Small intestine (tissue), 16 donors: ENCODE measurements at places on chromosomes 16 and 17.

GRCh38 chr16:72974142-72974769 lies 73.7 kb downstream of the ZFHX3 start:
- no peak for DNase-seq

- DNase-seq, result no peak
Observed at GRCh38 chr16:2517954-2518605, 2.1 kb upstream of the AMDHD2 start.

DNA sequence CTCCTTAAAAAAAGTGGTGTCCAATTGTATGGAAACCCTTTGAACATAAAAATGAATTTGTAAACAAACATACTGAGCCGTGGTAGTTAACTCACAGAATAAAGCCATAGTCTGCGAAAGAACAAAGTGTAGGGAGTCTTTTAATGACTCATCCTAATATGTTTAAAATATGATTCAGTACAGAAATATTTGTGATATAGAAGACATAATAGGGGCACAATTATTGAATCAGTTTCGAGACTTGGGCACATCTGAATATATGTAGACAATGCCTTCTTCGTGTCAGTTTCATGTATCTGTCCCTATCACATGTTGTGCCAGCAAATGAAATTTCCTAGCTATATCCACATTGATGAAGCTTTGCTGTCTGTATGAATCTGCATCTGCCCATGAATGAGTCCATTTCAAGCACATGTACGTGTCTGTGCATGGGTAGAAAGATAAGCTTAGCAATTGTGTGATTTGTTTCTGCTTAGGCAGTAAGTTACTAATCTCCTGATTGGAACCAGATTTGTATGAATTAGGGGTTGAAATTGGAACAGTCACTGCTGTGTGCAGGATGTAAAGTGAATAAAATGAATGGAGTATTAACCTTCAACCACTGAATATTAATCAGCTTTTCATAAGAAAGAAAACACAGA lies 112.5 kb upstream of the SOX9 start:
- DNase-seq, result no peak

GRCh38 chr17:16243801-16244567 lies 27.0 kb downstream of the PIGL start:
- DNase-seq, result peak; percentile 65

GRCh38 chr16:12655537-12655936 lies 148.2 kb downstream of the CPPED1 start:
- no peak for DNase-seq

- DNase-seq, result no peak
Observed at GRCh38 chr16:5045499-5046115, 11.9 kb upstream of the NAGPA start.

DNA sequence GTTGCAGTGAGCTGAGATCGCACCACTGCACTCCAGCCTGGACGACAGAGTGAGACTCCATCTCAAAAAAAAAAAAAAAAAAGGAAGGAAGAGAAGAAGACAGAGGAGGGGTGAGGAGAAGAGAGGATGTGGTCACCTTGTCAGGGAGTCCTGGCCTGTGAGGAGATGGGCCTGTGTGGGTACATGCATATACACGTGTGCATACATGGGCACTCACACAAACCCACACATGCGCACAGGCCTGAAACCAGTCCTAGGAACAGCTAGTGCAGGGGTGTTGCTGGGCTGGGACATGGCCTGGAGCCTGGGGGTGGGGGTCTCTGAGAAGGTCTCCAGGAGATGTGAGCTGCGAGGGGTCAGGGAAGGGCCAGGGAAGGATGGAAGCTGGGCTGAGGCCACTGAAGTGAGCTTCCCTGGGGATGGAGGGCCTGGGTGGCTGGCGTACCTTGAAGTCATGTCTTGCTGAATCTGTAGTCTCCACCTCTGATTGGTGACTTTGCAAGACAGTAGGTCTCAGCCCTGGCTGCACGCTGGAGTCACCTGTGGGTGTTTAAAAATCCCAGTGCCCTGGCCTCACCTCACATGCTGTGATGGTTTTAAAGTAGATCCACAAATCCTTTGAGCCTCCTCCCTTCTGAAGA lies 72.4 kb downstream of the MRM1 start:
- DNase-seq, result no peak

DNA sequence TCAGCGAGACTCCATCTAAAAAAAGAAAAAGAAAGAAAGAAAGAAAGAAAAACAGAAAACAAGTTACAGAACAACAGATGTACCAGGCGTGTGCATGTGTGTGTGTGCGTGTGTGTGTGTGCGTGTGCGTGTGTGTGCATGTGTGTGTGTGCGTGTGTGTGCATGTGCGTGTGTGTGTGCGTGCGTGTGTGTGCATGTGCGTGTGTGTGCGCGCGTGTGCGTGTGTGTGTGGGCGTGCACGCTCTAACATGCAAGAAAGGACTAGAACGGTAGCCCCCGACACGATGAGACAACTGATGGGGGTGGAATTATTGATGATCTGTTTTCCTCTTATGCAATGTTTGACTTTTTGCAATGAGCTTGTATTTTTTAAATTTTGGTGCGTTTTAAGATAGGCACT lies 1.6 kb downstream of the ALDH3A1 start:
- DNase-seq, result no peak

- peak; percentile 74 for DNase-seq
Observed at GRCh38 chr17:42405963-42406495, 17.0 kb downstream of the CAVIN1 start.

DNA sequence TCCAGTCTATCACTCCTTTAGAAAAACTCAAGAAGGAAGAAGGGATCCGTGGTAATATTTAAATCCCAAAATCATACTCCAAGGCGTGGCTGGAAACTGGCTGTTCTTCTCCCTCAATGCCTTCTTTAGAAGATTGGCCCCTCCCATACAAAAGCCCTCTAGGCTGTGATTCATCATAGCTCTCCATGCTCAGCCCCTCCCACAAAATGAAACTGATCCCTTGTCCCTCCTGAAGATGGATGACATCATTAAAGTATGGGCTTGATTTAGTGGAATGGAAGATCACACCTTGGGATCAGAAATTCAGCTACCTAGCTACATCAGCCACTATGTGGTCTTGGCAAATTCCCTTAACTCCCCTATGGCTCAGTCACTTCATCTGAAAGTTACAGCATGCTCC lies 4.1 kb downstream of the GRIN2A start:
- DNase-seq, result no peak

GRCh38 chr16:81530296-81530721 lies 85.7 kb downstream of the CMIP start:
- DNase-seq, result no peak

GRCh38 chr17:21165922-21166594 lies 39.3 kb downstream of the DHRS7B start:
- no peak for DNase-seq

DNA sequence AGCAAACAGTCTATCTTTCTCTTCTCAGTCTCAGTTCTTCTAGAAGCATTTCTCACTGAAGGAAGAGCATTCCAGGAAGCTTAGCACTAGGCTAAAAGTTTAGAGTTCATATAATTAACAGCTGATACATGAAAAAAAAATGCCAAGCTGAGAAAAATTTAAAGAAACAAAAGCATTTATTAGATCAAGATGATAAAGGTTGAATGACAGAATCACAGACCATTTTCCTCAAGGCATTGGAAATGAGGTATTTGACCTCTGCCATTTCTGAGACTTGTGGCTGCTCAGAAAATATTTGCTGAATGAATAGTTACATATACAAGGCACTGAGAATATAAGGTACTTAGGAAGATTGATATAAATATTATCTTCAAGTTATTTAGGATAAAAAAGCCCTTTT lies 901.6 kb upstream of the GOT2 start:
- DNase-seq, result no peak

DNA sequence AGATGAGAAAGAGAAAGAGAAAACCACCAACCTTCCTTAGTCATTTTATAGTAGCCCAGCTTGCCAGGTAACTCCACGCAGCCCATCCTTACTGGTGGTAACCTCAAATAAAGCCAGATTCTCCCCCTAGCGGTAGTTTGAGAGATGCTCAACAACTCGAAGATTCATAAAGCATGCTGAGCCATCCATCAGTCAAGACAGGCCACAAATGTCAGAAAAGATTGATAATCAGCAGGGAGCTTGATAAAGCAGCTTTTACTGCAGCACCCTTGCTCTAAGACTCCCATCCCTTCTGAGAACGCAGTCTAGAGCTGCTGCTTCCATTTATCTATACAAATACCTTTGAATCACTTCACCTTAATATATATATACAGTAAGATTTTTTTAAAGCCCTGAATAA lies 451.5 kb upstream of the HSBP1 start:
- peak; percentile 45 for DNase-seq

GRCh38 chr17:14214271-14214670 lies 22.4 kb downstream of the CDRT15 start:
- DNase-seq, result no peak

- DNase-seq, result no peak
Observed at GRCh38 chr17:62045517-62045916, 19.6 kb downstream of the MED13 start.

GRCh38 chr16:68236137-68236825 lies 354 bp upstream of the ESRP2 start:
- peak; percentile 96 for DNase-seq

GRCh38 chr17:2366747-2367494 lies 29.6 kb downstream of the SGSM2 start:
- no peak for DNase-seq

DNA sequence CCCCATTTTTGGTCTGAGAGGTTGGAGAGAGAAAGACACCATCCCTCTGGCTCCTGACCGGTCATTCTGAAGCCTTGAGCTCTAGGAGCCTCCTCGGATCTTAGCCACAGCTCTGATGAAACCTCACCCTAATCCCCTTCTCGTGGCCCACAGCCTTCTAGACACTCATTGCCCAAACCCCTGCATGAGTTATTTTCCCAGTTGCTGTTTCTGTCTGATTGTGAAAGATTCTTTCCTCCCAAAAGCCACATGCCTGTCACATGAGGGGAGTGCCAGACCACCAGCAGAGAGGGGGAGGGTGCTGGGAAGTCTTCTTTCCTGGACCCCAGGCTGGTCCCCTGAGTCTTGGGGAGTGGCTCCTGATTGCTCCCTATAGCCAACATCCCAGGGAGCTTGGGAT lies 17.6 kb upstream of the ABR start:
- DNase-seq, result no peak

DNA sequence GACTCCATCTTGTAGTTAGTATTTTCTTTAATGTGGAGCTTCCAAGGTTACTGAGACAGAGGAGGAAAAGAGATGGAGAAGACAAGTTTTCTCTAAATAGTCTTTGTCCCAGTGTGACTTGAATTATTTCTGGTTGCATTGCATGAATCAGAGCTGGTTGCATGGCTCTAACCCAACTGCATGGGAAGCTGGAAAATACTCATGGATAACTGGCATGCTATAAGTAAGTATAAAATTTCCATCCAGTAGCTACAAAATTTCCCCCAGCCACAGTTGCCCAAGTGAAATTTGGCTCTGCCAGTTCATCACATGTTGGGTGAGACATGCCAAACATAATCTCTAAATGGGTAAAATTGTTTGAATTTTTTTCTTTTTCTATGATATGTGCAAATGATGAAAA lies 1161.5 kb downstream of the CDH11 start:
- no peak for DNase-seq

- no peak for DNase-seq
Observed at GRCh38 chr17:50565402-50566350, 5.2 kb downstream of the CACNA1G start.

DNA sequence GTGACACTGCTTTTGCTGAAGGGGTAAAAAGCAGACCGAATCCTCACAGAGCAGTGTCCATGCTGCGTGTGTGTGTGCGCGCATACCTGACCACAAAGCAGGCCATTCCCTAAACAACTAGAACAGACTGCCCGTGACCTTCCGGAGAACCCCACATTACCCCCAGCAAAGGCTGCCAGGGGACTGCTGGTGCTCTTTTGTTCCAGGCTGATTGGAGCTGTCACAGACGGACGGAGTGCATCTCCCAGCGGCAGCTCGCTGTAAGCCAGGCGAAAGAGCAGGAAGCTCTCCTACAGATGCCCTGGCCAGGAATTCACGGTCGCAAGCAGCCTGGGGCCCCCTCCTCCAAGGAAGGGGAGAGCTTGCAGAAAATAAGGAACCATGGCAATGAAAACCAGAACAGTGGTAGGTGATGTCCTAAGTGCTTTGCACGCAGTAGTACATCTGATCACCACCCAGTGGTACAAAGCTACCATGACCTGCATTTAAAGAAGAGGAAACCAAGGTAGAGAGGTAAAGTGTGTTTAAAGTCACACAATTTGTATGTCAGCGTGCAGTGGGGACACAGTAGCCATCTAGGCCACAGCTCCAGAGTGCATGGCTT lies 153.4 kb upstream of the DYNLRB2 start:
- DNase-seq, result no peak

DNA sequence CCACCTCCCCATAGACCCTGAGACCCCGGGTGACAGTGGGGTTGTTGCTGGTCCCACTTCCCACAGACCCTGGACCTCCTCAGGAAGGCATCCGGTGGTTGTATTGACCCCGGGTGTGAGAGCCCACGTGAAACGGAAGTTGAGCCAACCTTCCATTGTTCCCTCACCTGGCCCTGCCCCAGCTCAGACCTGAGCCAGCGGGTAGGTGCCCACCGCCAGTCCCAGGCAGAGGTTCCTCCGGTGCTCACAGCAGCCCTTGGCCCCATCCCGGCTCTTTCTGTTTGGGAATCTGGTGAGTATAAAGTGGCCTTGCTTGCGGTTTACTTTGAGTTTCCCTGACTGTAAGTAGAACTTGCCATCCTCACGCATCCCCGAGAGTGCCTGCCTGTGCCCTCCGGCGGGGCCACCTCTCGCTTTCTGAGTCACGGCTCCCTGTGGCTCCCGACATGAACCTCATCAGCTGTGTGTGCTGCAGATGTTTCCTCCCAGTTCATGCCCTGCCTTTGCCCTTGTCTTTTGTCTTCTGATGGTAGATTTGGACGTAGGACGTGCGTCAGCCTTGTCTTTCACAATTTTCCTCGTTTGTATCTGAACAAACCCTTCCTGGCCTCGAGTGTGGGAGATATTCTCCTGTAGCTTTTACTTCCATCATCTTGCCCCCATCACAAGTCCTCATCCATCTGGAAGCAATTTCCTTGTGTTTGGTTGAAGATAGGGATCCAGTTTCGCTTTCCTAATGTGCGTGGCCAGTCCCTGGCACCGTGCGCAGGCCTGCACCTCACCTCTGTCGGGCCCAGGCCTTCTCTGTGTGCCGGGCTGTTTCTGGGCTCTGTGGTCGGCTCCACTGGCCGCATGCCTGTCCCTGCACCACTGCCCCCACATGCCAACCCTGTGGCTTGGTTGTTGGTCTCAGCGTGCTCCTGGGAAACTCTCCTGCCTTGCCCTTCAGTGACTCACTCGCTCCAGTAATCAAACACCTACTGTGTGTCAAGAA lies 76.0 kb downstream of the METRNL start:
- no peak for DNase-seq

DNA sequence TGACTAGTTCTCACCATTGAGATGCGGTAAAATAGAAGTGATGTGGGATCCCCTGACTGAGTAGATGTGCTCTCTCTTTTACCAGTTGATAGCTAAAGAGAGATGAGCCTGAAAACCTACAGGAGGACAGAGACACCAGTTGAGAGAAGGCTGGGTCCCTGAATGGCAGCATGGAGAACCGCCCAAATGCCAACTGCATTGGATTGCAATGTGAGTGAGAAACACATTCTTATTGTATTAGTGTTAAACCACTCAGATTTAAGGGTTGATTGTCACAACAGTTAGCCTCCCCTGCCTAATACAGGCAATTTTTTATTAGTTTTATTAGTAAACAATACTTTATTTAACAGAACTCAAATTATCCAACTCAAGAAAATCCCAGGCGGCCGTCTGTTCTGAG lies 61.2 kb downstream of the SPACA3 start:
- DNase-seq, result no peak
